Thyroid gland (tissue), 4 donors: ENCODE measurements at places on chromosomes 6 and 20.

DNA sequence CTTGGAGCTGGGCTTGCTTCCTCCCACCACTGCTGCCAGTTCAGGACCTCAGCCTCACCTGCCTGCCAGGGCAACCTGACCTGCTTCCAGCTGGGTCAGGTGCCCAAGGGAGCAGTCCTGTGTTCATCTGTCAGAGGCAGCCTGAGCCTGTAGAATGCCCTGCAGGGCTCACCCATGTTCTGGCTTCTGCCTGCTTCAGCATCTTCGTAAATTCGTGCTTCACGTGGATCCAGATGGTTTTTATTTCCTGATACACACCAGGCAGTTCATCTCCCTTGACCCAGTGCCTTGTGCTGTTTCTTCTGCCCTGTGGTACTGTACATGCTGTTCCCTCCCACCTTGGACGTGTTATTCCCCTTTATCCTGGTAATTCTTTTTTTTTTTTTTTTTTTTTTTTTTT is 50.2 kb downstream of the ARID1B start:
- DNase-seq: no peak

- DNase-seq: no peak
Measured at GRCh38 chr6:119028091-119028490, 50.4 kb downstream of the FAM184A start.

- no peak for DNase-seq
Measured at GRCh38 chr20:22719167-22719591, 134.8 kb upstream of the FOXA2 start.

DNA sequence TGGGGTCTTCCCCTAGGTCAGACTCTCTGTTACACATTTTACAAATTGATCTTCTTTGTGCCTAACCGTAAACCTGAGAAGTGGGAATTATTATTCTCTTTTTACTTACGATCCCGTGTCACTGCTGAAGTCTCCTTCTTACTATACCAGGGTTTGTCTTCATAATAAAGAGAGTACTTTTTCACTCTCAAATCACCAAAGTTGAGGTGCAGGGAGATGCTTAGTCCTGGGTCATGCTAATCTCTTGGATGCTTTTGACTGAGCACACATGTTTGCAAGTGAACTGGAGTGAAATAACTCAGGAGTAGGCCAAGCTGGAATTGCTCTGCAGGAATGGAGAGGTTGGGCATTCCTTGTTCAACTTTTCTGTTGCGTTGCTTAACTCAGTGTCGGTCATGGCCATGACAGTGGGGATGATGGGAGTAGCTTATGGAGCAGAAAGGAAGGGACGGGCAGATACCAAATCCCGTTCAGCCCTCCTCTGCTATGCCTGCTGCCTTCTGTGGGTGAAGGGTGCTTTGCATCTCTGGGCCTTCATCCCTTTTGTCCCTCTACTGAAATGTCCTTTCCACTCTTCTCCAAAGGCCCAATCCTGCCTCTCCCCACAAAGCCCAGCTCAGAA is 15.2 kb upstream of the TAGAP start:
- DNase-seq: no peak

- no peak for DNase-seq
Measured at GRCh38 chr6:15411766-15412165, 165.9 kb downstream of the JARID2 start.

DNA sequence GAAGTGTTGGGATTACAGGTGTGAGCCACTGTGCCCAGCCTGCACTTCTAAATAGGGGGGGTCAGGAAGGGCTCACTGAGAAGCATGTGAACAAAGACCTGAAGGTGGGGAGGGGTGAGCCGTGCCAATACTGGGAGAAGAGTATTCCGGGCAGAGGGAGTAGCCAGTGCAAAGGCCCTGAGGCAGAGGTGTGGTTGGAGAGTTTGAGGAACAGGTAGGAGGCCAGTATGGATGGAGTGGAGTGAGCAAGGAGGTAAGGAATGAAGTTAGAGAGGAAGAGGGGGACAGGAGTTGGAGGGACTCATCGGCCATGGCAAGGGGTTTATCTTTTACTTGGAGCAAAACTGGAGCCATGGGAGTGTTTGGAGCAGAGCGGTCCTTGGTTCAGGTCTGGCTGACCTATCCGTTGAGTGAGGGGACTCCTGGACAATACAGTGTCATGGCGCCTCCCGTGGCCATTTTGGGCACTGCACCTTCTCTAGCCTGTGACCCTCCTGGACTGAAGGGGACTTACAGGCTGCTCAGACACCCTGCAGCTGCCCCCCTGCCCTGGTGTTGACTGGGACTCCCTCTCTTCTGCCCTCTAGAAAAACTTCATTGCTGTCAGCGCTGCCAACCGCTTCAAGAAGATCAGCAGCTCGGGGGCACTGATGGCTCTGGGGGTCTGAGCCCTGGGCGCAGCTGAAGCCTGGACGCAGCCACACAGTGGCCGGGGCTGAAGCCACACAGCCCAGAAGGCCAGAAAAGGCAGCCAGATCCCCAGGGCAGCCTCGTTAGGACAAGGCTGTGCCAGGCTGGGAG is 12.1 kb downstream of the FOXS1 start:
- DNase-seq: peak; percentile 63

- DNase-seq: no peak
Measured at GRCh38 chr20:17403461-17403860, 127.7 kb downstream of the BFSP1 start.

DNA sequence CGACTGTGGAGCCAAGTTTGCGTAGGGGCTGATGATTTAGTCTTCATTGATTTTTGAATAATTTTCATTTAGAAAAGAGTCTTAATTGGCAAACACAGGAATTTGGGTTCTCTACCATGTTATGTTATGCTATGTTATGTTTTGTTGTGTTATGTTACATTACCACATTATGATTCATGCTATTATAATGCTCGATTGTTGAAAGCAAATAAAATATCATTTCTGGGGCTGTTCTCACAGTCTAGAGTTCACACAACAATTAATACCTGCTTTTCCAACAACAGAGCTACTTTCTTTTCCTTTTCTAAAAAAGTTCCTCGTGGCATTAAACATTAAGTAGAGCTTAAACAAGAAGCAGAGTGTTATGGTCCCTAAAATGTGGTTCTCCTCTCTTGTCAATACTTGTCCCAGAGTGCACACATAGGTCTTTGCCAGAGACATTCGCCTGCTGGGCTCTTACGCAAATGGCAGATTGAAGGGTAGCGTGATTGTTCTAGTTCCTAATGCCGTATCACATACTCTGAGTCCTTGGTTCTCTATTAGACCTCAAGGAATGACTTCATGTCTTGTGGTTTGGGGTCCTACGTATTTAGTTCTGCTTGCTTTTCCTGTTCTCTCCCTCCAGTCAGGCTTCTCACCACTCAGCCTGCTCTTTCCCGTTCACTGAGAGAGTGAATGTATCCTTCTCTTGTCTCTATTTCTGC is 370.3 kb downstream of the CD109 start:
- DNase-seq: no peak

- DNase-seq: no peak
Measured at GRCh38 chr6:114171473-114171872, 171.3 kb downstream of the HS3ST5 start.

DNA sequence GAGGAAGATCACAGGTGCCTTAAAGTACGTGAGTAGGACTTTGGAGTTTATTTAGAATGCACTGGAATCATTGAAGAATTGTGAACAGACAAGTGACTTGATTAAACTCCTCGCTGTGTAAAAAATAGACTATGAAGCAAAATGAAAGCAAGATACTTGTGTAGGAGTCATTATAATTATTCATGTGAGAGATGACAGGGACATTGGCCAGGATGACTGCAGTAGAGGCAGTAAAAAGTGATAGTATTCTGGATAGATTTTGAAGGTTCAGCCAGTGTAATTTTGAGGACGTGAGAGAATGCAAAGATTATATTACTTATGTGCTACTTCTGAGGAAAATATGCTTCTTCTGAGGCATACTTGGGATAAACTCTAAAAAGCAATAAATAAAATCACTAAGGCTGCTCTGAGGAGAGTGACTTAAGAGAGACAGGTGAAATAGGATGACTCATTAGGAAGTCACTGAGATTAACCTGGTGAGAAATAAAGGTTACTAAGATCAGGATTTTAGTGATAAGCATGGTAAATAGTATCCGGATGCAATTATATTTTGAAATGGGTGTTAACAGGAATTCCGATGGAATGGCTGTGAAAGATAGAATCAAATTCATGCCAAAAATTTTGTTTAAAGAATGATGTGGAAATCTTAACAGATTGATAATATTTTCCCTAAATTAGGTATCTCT is 202.0 kb downstream of the CENPW start:
- DNase-seq: no peak
